ENCODE measurements at places on chromosomes 1 and 21.

DNA sequence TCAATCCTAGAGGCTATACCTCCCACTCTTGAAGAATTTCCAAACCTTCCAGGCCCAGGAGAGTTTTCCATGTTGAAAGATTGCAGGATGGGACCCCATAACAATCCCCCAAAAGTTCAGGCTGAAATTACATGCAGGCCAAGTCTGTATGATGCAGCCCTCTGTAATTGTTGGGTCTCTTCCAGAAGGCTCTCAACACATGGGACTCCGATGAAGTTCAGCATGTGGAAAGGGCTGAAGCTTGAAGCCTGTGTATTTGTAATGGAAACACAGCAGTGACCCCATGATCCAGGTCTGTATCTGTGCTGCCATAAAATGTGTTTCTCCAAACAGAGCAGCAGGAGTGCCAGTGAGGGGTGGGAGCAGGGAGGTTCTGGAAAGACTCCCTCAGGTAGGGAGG is 202.5 kb upstream of the LYPLAL1 start:
- DNase-seq: no peak

- no peak for DNase-seq
Measured at GRCh38 chr1:226414098-226414698, 6.3 kb upstream of the PARP1 start.

DNA sequence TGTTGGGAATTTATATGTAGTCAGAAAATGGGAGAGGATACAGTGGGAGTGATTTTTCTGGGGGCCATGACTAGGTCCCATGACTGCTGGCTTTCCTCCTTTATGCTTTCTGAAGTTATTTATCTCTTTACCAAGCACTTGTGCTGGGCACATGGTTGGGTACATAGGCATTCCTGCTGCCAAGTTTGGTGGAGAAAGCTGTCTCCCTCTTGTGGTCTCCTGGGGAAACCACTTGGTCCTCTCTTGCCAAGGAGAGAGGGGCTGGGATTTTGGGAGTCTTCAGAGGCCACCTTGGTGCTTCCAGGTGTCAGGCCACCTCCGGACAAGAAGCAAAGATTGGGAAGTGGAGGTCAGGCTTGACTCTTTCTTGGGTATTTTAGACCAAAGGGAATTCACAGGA is 120.2 kb upstream of the KCNE2 start:
- DNase-seq: no peak

- no peak for DNase-seq
Measured at GRCh38 chr1:222454782-222455181, 93.1 kb downstream of the HHIPL2 start.

- no peak for DNase-seq
Measured at GRCh38 chr1:214475331-214475730, 76.1 kb downstream of the PTPN14 start.

DNA sequence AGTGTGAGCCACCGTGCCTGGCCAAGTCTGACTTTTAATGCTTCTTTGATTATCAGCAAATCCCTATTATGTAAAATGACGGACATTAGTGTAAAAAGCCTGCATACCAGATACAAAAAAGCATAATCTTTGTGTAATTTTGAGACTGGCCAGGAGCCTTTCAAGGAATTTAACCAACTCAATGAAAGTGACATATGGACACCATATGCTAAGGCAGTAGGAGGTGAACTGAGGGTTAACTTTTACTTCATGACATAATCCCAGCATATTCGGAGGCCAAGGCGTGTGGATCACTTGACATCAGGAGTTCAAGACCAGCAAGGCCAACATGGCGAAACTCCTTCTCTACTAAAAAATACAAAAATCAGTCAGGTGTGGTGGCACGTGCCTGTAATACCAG is 94.6 kb downstream of the EIF4G3 start:
- DNase-seq: no peak

- no peak for DNase-seq
Measured at GRCh38 chr1:87058343-87058649, 143.9 kb downstream of the HS2ST1 start.

DNA sequence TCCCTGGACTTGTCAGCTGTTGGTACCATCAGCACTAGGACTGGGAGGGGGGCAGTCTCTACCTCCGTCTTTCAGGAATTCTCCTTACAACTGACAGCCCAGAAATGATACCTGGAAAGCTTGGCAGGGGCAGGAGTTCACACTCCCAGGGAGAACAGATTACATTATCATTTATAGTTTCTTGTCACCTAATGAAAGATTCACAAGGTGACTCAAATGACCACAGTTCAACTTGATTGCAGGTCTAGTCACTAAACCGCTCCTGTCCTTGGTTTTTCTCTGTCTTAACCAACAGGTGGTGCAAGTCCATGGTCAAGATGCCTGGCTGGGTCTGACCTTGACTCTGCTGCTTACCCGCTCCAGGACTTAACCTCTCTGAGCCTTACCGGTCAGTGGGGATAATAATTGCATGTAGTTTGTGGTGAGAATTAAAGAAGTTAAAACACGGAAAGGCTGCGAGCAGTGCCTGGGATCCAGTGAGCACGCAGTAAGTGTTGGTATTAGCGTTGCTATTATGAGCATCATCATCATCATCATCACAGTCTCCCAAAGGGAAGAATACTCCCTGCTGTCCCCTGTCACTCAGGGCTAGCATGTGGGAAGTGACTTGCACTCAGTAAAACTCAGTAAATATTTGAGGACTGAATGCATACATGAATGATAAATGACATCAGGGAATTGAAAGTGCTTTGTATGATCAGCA is 125.3 kb upstream of the CD34 start:
- no peak for DNase-seq

DNA sequence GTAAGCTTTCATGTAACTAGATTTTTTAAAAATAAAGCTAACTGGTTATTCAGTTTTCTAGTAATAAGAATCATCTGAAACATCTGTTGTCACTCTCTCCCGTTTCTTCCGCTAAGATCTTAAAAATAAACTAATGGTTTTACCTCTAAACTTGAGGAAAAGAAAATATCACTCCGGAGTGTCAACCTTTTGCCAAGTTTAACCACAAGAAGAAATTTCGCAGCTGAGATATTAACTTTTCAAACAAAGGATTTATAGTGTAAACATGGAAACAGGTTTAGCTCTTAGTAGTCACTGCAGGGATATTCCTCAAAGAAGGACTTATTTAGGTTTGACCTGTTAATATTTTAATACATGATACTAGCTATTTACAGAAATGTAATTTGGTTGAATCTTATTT is 954.9 kb downstream of the ADGRL2 start:
- DNase-seq: no peak

GRCh38 chr1:73839922-73840321 is 358.1 kb downstream of the LRRIQ3 start:
- no peak for DNase-seq

GRCh38 chr1:82897549-82897948 is 1096.8 kb downstream of the ADGRL2 start:
- DNase-seq: no peak

GRCh38 chr1:27136236-27136551 is 18.7 kb downstream of the SLC9A1 start:
- DNase-seq: no peak

- DNase-seq: no peak
Measured at GRCh38 chr21:28793043-28793442, 199.6 kb downstream of the LTN1 start.

GRCh38 chr1:214067397-214067796 is 79.6 kb downstream of the PROX1 start:
- no peak for DNase-seq

DNA sequence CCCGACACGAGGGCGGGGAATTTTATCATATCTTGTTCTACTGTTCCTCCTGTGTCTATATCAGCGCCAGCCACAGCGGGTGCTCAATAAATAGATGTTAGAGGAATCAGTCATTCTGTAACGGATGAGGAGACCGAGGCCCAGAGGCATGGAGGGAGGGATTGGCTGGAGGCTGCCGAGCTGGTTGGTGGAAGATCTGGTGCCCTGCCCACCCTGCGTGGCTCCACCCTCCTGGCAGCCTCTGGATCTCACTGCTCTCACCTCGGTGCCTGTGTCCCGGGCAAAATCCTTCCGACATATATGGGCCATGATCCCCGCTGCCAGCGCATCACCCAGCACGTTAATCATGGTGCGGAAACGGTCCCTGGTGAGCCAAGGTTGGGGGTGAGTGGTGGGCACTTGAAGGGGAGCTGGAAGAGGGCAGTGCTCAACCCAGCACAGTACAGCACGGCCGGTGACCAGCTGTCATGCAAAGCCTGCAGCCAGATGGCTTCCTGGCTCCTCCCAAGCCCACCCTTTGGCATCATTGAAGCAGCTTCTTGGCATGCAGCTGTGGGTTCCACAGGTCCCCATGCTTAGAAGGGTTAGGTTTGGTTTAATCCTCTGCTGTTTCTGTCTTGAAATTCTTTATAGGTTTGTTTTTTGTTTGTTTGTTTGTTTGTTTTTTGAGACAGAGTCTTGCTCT is 26.7 kb downstream of the PODN start:
- DNase-seq: no peak

DNA sequence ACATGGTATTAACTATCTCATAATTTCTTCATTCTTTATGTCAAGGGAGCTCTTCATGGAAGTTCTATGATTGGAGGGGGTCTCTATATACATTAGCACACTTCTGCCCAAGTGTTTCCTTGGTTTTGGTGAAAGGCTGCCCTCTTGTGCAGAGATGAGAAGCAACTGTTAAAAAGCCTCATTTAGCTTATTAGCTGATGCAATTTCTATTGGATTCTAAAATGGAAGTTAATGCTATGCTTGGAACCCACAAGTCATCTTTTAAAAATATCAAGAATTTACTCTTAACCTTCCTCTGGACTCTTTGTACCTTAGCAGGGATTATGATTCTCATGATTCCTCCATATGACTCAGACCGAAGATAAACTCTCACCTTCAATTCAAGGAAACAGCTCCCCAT is 328.9 kb downstream of the PTBP2 start:
- DNase-seq: no peak

DNA sequence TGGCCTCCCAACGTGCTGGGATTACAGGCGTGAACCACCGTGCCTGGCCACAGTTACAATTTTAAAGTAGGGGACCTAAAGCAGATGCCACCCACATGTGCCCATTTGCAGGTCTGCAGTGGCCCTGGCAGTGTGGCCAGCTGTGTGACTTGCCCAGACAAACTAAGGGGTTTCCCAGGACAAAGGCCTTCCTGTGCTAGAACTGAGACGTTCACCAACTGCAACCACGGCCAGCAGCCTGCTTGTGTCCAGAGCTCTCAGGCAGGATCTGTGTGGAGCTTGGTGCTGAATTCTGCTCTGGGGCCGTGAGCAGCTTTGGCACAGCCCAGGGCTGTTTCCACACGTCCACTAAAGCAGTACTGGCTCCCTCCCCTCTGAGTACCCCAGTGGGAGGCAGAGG is 10.6 kb upstream of the PTTG1IP start:
- no peak for DNase-seq

GRCh38 chr1:67833602-67833940 is 304 bp upstream of the GNG12 start:
- DNase-seq: no peak

- no peak for DNase-seq
Measured at GRCh38 chr1:20837554-20838192, 50.6 kb upstream of the HP1BP3 start.

DNA sequence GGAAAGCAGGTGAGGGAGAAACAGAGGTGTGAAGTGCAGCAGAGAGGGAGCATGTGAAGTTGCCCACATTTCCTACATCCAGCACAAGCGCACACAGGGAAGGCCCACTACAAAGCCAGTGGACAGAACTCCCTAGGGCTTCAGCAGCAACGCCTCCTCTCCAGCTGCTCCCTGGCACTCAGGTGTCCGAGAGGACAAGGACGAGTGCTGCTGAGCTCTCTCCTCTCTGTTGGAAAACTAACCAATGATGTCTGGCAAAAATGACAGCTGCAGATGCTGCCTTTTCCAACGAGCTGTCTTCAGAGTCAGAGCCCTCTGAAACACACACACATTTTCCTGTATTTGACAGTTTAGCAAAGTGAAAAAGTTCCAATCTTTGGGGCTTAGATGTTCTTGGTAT is 86.8 kb downstream of the HSF2BP start:
- DNase-seq: no peak

DNA sequence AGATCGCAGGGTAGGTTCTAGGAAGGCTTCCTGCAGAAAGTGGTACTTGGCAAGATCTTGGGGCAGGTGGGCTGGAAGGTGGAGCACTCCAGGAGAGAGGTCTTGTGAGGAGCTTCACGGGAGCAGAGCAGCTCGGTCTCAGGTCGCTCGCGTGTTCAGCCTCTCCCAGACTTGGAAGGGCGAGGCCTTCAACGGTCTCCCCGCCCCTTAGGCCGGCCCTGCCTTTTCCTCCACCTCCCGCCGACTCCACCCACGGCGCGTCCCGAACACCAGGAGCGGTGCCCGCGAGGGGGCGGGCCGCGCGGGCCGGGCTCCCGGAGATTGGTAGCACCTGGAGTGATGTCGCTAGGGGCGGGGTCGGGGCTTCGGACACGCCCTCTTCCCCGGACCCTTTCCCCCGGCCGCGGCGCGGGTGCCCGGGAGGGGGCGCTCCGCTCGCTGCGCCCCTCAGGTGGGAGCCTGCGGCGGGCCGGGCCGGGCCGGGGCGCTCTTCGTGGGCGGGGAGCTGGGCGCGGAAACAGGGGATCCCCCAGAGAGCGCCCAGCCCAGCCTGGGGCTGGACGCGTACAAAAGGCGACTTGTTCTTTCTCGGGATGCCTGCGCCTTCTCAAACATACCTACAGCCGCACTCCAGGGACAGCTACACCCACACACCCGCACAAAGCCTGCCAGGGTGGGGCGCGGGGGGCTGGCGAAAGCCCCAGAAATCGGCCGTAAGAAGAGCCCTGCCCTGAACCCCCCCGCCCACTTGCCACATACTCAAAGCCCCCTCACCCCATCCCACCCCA is 35.5 kb downstream of the AHDC1 start:
- DNase-seq: peak; percentile 96

GRCh38 chr1:89945852-89946476 is 48.9 kb upstream of the ZNF326 start:
- no peak for DNase-seq

GRCh38 chr1:237270353-237270752 is 228.4 kb downstream of the RYR2 start:
- DNase-seq: no peak

DNA sequence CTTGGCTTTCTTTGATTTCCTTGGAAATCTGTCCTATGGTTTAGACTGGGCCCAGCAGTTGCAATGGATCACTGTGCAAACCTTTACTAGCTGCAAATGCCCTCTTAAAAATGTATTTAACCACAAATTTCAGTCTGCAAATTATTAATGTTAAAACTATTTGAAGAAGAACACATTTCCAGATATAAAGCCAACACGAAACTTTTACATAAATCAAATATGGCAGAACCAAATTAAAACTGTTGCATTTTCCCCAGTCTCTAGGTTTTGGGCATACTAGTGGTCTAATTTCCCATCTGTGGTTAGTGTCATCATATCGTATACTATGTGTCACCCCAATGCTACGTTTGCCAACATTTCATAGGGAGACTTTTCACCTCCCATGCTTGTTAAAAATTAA is 52.3 kb downstream of the HMCN1 start:
- no peak for DNase-seq
